CD4-positive, alpha-beta T cell treated with Interleukin-4 for 1 hour (primary cell): ENCODE measurements at places on chromosomes 13 and 19.
A peak's percentile ranks its signal among the peaks of the same experiment; 100 is the strongest.

GRCh38 chr19:51009061-51009891 is 7.9 kb upstream of the KLK8 start:
- DNase-seq = no peak

DNA sequence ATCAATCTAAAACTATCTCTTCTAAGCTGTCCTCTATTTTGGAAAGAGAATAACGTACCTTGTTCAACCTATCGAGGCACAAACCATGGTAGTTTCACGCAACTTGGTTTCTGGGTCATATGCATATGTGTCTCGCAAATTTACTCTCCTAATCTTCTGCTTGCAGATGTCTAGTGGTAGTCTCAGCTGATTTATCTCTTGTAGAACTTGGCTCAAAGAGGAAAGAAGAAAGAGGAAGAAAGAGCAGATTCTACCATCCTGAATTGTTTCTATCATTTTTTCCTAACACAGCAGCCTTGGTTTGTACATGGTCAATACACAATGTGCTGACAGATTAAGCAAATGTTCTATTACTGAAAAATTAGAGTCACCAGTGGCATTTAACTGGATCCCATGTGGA is 282.3 kb downstream of the SPRY2 start:
- no peak for DNase-seq

GRCh38 chr19:8615813-8616596 is 5.5 kb upstream of the ADAMTS10 start:
- DNase-seq = peak; percentile 68

- no peak for DNase-seq
Measured at GRCh38 chr13:64083396-64083795, 2667.7 kb upstream of the PCDH20 start.

DNA sequence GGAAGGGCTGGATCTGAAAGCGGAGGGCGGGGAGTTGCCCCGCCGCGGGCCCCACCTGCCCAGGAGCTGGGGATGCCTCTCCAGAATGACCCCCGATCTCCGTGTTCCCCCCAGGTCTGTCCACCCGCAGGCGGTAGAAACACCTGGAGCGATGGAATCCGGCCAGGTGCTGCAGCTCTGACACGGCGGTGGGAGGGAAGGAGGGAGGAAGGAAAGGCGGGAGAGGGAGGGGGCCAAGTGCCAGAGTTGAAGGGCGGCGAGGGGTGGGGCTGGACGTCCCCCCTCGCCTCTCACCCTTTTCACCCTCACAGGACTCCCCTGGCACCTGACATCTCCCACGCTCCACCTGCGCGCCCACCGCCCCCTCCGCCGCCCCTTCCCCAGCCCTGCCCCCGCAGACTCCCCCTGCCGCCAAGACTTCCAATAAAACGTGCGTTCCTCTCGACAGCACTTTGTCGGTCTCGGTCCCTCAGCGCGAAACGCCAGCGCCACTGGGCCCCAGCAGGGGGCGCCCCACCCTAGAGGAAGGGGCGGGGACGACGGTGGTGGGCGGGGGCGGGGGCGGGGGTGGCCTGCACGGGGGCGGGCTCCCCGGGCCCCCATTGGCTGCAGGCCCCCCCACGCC is 337 bp upstream of the FXYD7 start:
- peak; percentile 82 for DNase-seq

GRCh38 chr13:50850445-50850844 is 7.0 kb upstream of the DLEU7 start:
- DNase-seq = no peak

- no peak for DNase-seq
Measured at GRCh38 chr13:26262156-26262555, 8.2 kb downstream of the CDK8 start.

- DNase-seq = no peak
Measured at GRCh38 chr19:23855676-23856075, 59.0 kb upstream of the ZNF726 start.

GRCh38 chr13:75482820-75483079 is 781 bp upstream of the TBC1D4 start:
- no peak for DNase-seq

DNA sequence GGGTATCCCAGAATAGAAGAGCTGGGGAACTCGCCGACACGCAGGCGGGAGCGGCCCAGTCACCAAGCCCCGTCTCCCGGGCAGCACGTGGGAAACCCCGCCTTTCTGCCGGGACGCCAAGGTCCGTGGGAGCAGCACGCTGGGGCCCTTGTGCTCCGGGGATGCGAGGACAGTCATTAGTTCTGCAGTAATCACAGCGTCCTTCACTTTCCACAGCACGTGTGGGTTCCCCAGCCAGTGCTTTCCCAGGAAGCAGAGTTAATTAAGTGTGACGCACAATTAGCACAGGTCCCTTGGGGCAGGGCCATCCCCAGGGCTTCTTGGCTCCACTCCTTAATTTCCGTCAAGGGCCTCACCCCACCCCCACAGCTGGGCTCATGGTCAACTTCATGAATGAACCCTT is 64.3 kb upstream of the C13orf46 start:
- no peak for DNase-seq

DNA sequence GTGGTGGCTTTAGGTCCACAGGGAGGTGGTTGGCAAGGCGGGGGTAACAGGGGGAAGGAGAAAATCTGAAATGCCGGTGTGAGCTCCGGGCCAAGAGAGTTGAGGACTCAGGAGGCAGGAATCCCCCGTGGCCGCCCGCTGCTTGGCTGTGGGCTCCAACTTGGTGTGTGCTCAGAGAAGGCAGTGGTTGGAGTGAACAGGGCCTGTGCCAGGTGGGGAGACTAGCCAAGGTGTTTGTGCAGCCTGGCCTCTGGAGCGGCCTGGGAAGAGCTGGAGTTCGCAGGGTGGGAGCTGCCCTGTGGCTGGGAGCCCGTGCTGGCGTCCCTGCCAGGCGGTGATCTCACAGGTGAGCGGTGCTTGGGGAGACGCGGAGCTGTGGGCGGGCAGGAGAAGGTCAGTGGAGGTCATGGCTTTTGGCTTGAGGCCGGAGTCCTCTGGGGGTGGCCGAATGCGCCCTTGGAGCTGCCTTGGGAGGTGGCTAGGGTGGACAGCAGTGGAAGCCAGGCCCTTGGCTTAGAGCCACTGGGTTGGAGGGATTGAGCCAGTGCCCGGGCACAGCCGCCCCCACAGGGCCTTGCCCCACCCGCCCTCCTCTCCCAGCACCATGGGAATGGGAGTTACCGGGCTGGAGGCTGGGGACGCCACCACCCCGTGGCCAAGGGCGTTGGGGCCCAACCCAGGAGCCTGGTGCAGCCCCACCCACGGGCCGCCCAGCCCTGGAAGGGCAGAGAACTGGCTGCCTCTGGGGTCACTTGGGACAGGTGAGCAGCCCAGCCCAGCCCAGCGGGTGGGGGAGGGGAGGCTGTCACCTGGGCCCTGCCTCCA is 7.1 kb upstream of the CIRBP start:
- DNase-seq = no peak

- DNase-seq = no peak
Measured at GRCh38 chr13:105442949-105443699, 1092.3 kb downstream of the EFNB2 start.

GRCh38 chr19:47226426-47227351 is 4.3 kb downstream of the BBC3 start:
- DNase-seq = peak; percentile 81

DNA sequence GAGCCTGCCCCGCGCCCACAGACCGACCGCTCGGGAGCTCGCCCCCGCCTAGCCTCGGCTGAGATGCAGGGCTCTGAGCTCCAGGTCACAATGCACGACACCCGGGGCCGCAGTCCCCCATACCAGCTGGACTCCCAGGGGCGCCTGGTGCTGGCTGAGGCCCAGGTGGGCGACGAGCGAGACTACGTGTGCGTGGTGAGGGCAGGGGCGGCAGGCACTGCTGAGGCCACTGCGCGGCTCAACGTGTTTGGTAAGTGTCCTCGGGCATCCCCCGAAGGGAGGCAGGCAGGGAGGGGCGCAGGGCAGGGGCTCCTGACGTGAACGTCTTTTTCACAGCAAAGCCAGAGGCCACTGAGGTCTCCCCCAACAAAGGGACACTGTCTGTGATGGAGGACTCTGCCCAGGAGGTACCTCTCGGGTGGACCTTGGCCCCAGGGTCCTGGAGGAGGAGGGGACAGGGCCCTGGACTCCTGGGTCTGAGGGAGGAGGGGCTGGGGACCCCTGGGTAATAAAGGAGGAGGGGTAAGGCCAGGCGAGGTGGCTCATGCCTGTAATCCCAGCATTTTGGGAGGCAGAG is 3.3 kb downstream of the BCAM start:
- DNase-seq = no peak

DNA sequence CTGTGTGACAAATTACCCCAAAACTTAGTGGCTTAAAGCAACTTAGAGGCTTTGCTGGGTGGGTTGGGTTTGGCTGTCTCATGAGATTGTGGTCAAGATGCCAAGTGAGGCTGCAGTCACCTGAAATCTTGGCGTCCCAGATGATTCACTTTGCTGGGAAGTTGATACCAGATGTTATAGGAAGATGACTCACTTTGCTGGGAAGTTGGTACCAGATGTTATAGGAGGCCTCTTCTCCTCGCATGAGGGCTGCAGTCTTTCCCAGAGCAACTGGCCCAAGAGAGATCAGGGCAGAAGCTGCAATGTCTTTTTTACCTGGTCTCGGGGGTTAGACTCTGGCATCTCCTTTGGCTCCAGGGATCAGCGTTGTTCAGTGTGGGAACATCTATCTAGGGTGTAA is 16.8 kb downstream of the TEX29 start:
- DNase-seq = no peak

DNA sequence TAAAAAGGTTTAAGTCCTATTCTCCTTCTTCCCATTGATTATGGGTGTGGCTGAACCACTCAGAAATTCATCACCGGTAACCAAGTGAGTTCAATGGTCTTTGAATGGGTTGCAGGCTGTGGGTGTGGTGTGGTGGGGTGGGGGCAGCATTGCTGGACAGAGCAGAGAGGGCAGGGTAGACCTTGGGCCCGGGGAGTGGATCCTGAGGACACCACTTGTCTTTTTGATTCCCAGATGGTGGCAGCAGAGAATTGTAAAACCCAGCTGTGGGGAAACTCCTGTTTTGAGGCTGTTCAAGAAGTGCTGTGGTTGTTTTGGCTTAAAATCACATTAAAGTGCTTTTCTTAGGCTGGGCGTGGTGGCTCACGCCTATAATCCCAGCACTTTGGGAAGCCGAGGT is 45.8 kb upstream of the RGCC start:
- DNase-seq = peak; percentile 28

DNA sequence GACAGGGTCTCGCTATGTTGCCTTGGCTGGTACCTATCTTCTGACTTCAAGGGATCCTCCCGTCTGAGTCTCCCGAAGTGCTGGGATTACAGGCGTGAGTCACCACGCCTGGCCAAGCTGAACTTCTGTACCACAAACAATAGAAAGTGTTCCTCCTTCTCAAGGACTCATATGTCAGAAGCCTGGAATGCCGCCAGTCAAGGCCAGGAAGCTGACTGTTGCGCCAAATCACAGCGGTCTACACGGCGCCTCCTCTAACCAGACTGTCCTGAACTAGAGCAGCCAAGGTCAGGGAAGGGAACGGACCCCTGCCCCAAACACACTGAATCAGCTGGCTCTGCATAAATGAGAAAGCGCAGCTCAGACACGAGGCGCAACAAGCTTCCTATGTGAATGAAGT is 14.6 kb downstream of the RAB20 start:
- no peak for DNase-seq

GRCh38 chr19:902093-902370 is 8.7 kb downstream of the RNU6-9 start:
- no peak for DNase-seq
